SK-N-SH treated with all-trans-retinoic acid at 6 μM for 48 hours (cell line): ENCODE measurements at places on chromosomes 7 and 10.

DNA sequence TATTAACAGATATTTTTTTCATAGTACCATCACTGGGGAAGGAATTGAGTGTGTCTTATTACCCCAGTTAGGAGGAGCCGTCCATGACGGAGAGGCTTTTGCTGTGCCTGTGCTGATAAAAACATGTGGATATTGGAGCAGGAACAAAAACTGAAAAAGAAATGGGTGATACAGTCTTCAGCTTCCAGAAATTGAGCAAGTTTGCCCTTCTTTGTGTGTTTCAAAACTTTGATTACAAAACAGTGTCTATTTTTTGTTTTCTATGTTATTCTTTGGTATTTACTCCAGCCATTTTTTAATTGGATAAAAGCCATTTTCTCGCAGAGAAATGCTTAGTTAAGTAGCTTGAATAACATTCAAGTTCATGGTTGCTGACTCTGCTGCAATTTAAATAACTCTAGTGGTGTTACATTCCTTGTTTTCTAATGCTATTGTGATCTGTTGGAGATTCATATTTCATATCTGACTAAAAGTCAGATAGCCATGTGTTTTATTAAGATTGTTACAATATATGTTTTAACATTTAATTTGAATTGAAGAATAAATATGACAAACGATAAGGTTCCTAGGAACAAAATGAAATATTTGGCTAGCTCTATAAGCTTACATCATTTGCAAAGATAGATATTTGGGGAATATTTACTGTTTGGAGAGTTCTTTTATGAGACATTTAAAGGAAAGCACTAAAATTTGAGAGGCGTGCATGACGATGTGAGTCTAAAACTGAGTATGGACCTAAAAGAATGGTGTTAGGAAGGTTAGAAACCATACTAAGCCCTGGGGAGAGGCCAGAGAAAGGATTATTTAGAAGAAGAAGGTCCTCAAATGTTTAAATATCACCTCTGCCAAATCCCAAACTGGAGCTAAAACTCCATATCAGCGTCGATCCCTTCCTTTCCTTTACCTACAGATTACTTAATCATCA is 747.3 kb upstream of the CELF2 start:
- ATAC-seq, result no peak

DNA sequence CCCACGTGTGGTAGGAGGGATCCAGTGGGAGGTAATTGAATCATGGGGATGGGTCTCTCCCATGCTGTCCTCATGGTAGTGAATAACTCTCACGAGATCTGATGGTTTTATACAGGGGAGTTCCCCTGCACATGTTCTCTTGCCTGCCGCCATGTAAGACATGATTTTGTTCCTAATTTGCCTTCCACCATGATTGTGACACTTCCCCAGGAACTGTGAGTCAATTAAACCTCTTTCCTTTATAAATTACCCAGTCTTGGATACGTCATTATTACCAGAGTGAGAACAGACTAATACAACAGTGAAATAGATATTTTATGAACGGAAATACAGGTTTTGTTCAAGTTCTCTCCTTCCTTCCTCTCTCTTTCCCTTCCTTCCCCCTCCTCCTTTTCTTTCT is 15.8 kb downstream of the CALD1 start:
- no peak for ATAC-seq

DNA sequence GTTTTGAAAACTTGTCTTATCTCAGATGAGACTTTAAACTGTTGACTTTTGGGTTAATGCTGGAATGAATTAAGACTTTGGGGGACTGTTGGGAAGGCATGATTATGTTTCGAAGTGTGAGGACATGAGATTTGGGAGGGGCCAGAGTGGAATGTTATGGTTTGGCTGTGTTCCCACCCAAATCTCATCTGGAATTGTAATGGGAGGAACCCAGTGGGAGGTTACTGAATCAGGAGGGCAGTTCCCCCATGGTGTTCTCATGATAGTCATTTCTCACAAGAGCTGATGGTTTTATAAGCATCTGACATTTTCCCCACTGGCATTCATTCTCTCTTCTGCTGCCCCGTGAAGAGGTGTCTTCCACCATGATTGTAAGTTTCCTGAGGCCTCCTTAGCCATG is 13.8 kb upstream of the POT1 start:
- ATAC-seq, result no peak

- no peak for ATAC-seq
These were observed 26.2 kb upstream of the ZNF862 start for GRCh38 chr7:149811831-149812490.

DNA sequence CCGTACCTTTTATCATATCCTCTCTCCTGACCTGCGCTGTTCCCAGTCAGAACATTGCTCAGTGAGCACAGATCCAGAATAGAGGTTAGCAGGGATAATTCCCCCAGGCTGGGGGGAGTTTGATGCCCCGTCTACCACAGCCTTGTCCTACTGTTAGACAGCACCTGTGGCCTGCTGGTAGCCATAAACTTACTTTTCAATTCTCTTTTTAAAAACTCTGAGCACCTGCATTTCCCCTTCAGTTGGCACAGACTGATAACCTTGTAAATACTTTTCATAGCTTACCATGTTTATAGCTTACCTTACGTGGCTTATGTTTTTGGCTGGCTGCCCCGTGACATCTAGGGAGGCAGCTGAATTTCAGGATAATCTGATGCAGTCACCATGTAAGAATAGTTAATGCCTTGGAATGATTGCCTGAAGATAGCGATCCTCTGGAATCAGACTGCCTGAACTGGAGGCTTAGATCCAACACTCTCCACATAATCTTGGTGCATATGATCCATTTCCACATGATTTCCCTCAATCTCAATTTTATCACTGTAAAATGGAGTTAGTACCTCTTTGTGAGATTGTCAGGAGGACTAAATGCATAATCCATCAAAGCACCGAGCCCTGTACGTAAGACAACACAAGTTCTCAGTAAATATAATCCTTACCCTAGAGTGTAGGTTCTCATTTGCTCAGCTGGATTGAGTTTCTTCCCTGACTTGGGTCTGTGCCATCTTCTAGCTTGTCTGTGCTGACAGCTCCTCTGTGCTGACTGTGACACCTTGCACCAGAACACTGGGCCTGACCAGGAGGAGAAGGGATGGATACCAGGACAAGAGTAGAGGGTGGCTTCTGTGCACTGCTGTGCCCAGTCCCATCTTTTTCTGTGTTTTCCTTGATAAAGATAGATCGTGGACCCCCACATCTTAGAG is 111.7 kb upstream of the GJD4 start:
- ATAC-seq, result peak; percentile 43; the same call in 2 of the 3 replicates

GRCh38 chr7:46165276-46165675 is 244.2 kb upstream of the IGFBP3 start:
- no peak; the same call in 2 of the 3 replicates for ATAC-seq
